Activated CD8-positive, alpha-beta memory T cell treated with anti-CD3 and anti-CD28 coated beads, Interleukin-2, amount 50 U/mL, for 48 hours (primary cell): ENCODE measurements at places on chromosomes 6 and 20.

- no peak for DNase-seq
These were observed 22.4 kb upstream of the TASP1 start for GRCh38 chr20:13661070-13661685.

- no peak for DNase-seq
These were observed 17.0 kb downstream of the CST9 start for GRCh38 chr20:23588434-23589403.

- DNase-seq: no peak
These were observed 82.1 kb upstream of the CARMIL1 start for GRCh38 chr6:25197111-25197510.

DNA sequence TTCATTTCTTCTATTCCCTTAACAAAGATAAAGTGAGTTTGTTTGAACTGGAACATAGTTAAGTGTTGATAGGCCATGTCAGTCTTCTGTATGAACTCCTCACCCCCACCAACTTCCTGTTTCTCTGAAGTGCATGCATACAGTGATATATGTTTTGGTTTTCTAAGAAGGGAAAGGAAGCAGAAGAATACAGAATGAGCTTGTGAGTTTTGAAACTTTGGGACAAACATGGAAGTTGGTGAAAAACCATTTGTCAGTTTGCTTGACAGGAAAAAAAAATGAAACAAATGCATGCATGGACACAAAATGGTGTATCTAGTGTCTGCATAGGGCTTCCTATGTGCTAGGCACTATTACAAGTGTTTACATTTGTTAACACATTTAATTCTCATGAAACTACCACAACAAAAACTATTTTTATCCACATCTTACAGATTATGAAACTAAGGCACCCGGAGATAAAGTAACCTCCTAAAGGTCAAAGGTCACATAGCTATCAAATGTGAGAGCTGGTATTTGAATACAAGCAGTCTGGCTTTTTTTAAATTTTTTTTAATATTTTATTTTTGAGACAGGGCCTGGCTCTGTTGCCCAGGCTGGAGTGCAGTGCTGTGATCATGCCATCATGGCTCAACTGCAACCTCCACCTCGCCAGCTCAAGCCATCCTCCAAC is 105.9 kb downstream of the ADGRB3 start:
- DNase-seq: no peak

- DNase-seq: no peak
These were observed 7.4 kb upstream of the CD83 start for GRCh38 chr6:14110001-14110818.

GRCh38 chr6:64815718-64816117 is 891.3 kb downstream of the EYS start:
- no peak for DNase-seq

DNA sequence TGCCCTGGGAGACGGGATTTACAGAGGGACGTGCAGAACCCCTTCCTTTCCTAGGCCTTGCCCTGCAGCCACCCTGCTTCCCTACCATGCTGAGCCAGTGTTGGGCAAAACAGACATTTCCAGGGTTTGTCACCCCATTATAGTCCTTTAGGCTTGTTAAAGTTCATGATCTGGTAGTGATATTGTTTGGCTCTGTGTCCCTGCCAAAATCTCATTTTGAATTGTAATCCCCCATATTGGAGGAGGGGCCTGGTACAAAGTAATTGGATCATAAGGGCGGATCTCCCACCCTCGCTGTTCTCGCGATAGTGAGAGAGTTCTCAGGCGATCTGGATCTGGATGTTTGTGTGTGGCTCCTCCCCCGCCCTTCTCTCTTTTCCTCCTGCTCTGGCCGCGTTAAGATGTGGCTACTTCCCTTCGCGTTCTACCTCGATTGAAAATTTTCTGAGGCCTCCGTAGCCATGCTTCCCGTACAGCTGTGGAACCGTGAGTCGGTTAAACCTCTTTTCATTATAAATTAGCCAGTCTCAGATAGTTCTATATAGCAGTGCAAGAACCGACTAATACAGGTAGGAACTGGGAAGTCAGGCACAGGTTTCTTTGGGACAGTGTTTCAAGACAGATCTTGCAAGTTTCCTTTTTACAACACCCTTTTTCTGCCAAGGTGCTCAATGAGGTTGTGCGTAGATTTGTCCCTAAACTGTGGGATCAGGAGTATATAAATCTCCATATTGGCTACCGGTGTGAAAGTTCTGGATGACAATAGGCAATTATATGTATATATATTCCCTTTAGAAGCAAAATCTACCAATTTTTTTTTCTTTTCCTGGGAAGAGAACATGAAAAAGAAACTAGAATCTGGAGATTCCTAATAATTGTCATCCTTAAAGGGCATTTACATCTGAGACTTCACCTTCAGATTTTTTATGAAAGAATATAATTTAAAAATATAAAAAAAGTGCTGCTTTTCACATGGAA is 152.1 kb downstream of the SAMD5 start:
- no peak for DNase-seq

DNA sequence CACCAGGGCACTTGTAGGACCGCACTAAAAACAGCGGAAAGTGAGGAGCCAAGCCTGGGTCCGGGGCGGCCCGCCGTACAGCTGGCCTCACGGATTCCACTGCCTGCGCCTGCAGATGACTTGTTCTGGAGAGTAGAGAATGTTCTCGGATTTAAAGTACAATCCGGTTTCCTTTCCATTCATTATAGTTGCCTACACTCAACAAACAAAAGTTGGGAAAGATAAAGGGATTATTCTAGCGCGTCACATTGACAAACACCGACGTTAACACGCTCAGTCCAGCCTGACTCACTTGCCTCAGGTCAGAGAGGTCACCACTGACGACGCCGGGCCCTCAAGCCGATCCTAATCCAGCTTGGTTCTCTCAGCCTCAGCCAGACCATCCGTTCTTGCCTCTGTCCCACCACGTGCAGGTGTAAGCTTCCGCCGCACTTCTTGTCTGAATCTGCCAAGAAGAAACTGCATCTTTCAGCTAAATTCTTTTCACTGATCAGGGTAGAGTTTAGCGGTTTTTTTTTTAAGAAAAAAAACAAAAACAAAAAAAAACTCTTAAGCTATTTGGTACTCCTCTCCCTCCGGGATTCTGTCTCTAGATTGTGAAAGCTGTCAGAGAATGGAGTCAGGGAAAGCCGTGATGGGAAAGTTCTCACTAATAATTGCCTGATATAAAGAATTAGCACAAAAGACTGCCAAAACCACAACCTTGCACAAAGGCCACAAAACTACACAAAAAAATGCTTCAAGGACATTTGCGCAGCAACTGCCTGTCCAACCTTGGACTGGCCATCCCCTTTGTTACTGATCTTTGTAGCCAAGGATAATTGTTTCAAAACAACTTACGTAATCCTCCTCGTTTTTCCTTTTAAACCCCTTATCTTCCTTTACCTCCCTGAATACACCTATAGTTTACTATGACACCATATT is 1.1 kb upstream of the PHF10 start:
- DNase-seq: peak; percentile 66

DNA sequence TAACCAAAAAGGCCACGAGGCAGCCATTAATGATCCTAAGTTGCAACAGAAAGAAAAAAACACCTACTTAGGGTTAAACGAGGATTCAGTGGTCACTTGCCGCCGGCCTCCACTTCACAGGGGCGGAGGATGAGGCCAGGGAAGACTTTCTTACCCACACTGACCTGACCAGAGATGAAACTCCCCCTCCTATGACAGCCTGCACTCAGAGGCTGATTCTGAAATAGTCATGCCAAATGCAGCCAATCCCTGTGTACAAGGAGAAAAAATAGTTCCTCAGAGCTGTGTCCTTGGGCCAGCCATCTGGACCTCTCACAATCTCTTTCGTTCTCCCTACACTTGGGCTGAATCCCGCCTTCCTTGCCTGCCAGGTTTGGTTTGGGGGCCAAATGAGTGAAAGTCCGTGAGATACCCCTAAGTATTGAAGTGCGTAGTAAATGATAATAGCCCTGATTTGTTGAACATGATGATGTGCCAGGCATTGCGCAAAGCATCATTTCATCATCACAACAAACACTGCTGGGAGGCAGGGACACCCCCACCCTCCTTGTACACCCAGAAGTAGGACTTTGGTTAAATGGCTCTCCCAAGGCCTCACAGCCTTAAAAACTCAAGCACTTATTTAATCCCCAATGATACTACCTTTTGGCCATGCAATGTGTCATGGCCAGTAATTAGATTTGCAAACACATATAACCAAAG is 3.2 kb upstream of the IRF4 start:
- DNase-seq: no peak

DNA sequence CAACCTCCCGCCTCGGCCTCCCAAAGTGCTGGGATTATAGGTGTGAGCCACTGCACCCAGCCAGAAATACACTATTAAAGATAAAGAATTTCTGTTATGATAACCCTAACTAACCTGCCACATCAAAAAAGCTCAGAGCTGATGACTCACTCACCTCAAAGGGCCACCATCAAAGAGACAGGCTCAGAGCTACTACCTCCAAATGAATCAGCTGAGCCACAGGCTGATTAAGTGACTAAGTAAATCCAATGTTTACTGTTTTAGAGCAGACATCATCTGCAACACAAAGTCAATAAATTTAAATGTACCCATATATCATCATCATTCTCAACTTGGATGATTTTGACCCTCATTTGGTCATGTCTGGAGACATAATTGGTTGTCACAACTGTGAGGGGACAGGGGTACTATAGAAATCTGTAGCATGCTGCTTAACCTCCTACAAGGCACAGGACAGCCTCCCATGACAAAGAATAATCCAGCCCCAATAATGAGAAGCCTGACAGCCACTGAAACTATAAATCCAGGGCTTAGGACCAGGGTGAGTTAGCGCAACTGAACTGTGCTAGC is 106.5 kb downstream of the ATP9A start:
- peak; percentile 60 for DNase-seq

DNA sequence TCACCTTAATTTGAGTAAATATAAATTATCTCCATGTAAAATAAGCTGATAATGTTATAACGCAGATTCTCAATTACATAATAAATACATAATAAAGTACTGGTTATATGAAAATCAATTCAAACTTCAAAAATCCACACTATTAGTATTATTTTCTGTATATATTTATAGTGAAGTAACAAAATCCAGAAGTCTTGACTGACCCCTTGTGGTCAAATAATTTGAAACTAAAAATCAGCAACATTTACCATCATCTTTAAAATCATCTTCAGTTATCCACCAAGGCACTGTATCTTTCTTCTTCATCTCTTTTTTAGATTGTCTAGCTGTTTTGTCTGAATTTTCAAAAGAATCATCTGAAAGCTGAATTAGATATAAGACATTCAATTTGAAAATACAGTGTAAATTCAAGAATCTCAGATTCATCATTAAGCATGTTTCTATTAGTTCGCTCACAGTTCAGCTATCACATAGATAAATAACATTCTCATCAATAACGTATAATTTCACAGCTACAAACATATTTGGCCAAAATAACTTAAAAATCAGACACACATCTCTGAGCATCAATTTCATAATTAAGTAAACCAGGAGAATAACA is 6.5 kb downstream of the CEP162 start:
- DNase-seq: no peak

DNA sequence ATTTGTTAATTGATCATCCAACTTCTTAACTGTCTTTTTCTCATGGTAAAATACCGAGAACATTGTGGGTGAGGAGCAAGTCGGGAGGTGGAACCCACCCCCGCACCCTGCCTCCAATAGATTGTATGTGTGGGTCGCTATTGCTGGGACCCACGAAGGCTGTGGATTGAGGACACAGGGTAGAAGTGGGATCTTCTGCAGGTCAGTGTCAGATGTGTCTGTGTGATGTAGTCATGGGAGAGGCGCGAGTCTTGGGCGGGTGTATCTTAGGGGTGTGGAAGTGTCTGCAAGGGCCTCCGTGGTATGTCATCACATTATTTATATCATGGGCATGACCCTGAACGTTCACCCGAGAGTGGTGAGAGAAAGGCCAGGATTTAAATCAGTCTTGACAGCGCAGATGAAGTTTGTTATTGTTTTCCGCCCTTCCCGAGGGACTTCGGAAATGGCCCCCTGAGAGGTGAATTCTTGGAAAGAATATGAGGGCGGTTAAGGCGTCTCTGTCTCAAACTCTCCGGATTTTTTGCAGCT is 472 bp upstream of the PAQR8 start:
- DNase-seq: peak; percentile 54

GRCh38 chr6:110781522-110782214 is 33.6 kb downstream of the CDK19 start:
- DNase-seq: no peak
